ENCODE measurements at places on chromosomes 7 and 10.
A peak's percentile ranks its signal among the peaks of the same experiment; 100 is the strongest.

GRCh38 chr7:128427289-128427891 lies 17.6 kb upstream of the IMPDH1 start:
- DNase-seq: peak; percentile 64

DNA sequence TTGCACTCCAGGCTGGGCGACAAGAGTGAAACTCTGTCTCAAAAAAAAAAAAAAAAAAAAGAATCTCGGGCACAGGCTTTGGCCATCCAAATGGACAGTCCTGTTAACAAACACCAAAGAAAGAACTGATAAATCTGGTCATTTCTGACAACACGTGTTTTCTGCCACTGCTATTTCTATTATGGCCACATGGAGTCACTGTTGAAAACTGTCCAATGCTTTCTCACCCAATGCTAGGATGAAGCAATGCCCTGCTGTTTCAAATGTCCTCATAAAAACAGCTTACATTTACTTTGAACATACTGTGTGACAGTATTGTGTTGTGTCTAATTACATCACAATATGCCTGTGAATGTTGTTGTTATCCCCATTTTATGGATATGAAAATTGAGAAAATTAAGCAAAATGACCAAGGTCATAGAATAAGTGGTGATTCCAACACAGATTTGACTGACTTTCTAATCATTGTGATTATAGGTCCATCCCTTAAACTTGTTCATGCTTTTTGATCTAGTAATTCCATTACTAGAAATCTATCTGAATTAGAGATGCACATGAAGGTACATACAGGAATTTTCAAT lies 19.9 kb upstream of the MAP3K8 start:
- DNase-seq: peak; percentile 68

DNA sequence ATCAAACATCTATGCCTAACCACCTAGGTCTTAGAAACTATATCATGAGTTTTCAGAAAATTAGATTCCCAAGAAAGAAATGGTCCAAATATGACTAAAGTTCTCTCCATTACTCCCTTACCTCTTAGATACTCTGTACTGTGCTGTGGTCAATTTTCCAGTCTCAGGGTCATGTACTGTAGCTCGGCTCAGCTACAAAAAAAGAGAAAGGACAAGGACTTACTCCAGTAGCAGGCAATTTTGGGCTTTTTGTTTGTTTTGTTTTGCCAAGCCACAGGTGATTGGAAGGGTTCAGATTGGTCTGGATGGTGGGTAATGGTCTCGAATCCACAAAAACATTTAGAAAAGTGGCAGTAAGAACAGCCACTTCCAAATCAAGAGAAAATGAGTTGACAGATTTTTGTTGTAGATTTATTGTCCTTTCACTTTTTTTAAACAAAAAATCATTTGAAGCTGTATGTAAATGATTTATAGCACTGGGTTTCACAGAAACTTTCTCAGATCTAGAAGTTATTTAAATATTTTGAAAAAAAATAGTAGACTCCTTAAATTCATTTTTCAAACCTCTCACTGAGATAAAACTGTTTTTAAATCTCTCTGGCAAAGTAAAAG lies 52.8 kb downstream of the P4HA1 start:
- DNase-seq: no peak

- DNase-seq: no peak
Measured at GRCh38 chr10:100502926-100503494, 16.7 kb downstream of the SEC31B start.

DNA sequence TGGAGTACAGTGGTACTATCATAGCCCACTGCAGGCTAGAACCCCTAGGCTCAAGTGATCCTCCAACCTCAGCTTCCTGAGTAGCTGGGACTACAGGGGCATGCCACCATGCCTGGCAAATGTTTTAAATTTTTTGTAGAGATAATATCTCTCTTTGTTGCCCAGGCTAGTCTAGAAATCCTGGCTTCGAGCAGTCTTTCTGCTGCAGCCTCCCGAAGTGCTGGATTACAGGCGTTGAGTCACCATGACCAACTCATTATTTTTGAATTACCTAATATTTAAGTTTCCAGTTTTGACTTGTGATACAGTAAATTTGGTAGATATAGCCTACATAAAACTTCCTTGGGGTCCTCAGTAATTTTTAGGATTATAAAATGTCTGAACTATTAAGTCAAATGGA lies 74.1 kb downstream of the RUNDC3B start:
- DNase-seq: peak; percentile 19

DNA sequence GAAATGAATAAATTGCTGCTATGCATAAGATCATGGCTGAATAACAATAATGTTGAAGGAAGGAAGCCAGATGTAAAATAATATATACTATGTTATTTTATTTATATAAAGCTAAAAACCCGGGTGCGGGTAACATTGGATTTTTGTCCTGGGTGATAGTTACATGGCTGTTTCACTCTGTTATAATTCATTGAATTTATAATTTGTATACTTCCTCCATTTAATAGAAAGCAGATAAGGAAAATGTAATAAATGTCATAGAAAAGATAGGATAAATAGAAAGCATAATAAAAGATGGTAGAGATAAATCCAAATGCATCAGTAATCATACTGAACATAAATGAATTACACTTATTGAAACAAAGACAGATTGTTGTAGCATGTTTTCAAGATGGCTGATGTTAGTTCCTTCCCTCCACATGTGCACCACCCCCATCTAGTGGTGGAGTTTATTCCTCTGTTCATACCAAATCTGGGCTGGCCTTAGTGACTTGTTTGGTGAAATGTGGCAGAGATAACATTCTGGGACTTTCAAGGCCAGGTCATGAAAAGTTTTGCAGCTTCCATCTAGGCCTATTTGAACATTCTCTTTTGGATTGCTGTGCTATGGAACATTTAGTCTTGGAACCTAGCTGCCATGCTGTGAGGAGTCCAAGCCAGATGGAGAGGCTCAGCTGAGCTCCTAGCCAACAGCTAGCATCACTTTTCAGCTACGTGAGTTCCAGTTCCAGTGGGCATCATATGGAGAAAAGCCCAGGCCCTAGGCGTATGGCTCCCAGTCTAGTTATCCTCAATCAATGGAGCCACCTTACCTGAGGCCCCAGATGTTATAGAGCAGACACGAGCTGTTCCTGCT lies 46.9 kb downstream of the AHCYL2 start:
- peak; percentile 64 for DNase-seq

DNA sequence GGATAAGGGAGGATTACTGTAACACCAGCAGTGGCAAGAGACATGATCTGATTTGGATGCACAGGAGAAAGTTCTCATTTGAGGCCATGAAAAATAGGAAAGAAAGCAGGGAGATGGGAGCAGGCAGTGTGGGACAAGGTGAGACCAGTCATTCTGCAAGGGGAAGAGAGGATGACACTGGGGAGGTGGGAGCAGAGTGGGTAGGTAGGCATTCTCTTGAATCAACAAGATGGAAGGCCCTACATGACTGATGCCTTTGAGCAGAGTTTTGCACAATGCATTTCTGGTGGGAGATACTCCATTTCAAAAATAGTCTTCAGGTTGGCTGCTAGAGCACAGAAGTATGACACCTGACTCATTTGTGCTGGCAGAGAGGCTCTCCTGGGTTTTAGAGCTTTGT lies 10.5 kb downstream of the RPS24 start:
- DNase-seq: no peak

GRCh38 chr10:590721-591120 lies 98.7 kb downstream of the DIP2C start:
- no peak for DNase-seq

DNA sequence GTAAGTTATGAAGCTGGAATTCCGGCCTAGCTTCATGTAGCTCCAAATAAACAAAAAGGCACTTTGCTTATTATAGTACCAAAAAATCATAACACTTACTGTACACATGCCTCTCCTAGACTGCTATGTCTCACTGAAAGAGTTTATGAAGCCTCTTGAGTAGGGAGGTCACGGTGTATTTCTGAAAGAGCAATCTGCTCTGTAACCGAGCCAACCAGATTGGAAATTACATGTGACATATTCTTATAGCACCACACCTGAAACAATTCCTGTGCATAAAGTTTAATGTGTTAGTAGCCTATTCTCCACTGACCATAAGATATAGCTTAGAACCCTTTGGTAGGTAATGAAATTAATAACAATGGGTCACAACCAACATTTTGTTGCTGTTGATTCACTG lies 1.3 kb upstream of the FAM3C start:
- DNase-seq: no peak

DNA sequence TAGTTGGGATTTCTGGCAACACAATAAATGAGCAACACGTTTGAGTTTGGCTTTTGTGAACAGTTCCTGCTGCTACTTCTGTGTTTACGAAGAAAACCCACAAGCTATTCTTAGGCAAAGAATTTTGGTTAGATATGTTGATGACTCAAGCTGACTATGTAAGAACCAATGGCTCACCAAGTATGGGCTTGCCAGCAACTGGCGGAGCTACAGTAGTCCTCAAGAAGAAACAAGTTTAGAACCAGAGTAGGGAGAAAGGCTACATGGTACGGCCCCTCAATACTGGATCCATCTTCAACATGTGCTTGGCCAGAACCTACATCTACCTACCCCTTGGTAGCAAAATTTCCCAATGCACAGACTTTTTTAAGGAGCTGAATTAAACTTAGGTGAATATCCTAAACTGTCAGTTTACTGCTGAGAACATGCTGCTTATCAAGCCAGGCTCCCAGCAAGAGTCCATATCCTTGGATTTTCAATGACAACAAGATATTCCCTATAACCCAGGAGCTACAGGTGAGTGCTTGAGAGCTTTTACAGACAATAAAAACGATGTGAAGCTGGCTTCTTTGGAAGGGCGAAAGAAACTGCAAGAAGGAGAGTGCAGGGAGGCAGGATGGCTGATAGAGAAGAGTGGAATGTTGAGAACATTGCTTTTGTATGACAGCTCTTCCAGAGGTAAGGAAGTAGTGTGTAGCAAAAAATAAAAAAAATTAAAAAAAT lies 74.3 kb upstream of the ASAH2 start:
- peak; percentile 97 for DNase-seq

- DNase-seq: no peak
Measured at GRCh38 chr10:50541921-50542320, 81.8 kb downstream of the SGMS1 start.

- no peak for DNase-seq
Measured at GRCh38 chr7:2353113-2353935, 1.3 kb upstream of the EIF3B start.

DNA sequence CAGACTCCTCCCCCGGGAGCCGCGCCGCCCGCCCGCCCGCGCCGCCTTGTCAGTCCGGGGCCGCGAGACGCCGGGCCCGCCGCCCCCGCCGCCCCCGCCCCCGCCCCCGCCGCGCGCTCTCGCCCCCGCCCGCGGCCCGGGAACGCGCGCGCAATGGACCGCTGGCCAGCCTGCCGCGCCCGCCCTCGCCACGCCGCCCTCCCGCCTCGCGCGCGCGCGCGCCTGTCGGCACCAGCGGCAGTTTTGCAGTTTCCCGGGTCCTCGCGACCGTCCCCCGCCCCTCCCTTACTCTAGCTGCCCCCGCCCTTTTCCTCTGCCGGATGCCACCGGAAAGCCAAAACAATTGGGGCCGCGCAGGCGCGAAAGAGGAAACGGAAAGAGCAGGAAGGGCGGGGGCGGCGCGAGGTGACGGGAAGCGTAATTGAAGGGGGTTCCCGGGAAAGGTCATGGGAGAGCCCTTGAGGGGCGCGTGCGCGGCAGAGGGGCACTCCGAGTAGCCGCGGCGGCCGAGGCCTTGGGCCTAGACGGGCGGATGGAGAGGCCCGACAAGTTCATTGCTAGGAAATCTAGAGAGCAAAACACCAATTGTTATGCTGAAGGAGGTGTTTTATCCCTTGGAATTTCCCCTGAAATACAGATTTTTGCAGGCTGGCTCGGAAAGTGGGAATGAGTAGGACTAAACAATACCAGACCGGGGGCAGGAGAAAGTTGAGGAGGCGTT lies 400 bp upstream of the KBTBD2 start:
- peak; percentile 95 for DNase-seq

- peak; percentile 7 for DNase-seq
Measured at GRCh38 chr7:138478499-138478908, 18.4 kb downstream of the TRIM24 start.

DNA sequence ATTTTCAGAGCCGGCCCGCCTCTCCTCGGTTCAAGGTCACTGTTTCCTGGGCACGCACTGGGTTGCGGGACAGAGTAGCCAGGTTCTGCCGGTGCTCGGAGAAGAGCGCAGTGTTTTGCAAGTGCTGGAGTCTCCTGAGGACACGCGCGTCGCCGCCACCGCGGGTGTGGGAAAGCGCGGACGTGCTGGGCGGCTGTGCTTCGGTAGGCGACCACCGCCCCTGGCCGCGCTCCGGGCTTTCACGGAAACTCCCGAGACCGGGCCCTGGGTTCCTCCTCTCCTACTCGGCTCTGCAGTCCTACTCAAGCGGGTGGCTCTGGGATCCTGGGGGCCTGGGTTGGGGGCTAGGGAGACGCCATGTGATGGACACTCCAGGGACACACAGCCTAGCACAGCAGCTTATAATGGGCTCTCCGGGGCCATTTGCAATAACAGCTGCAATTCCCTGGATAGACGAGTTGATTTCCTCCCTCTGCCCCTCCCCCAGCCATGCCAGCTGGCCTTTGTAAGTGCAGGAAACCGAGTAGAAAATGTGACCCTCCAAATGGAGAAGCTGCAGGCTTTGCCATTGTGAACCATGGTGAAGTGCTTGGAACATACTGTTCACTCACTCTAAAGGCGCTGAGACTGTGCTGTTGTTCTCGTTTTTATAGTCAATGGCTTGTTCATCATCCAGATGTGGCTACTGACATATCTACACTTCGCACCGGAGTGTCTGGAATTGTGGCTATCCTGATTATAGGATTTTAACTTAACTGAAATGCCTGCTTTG lies 2.1 kb downstream of the FRAT1 start:
- no peak for DNase-seq

DNA sequence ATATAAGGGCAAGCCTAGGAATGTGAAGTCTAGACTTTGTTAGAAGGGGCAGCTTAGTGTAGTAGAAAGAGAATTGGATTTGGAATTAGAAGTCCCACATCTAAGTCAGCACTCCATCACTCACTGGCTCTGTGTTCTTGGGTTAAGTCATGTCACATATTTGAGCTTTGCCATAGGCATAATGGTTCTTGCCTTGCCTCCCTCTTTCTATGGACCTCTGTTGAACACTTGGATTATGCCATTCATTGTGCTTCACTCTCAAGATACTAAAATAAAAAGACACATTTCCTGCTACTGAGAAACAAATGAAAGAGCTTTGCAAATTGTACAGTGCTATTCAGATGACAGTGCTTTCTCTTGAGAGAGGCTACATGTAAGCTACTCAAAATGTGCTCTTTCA lies 35.9 kb downstream of the SEC23IP start:
- no peak for DNase-seq

DNA sequence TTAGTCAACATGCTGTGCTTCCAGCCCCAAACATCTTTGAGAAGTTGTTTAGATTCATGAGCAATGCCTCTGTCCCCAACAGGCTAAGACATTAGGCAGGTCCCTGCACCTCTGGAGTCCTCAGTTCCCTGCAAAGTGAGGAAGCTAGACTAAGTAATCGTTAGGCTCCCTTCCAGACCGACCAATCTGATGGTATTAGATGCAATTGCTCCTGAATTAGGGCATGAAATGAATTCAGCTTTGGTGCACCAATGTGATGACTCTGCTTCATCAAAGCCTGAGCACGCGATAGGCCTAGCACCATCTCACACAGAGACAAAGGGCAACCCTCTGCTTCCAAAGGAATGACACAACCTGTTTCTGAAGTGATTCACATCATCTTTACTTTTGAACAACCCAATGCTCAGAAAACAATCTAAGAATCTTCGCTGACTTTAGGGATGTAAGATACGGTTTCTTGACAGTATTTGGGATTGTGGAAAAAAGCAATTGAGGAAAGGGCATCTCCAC lies 723 bp upstream of the TES start:
- DNase-seq: no peak

- no peak for DNase-seq
Measured at GRCh38 chr7:158125721-158126120, 461.9 kb downstream of the PTPRN2 start.

GRCh38 chr7:101841328-101841727 lies 23.9 kb downstream of the CUX1 start:
- no peak for DNase-seq

All from astrocyte of the spinal cord (primary cell).